ENCODE measurements at places on chromosomes 6 and 20.

DNA sequence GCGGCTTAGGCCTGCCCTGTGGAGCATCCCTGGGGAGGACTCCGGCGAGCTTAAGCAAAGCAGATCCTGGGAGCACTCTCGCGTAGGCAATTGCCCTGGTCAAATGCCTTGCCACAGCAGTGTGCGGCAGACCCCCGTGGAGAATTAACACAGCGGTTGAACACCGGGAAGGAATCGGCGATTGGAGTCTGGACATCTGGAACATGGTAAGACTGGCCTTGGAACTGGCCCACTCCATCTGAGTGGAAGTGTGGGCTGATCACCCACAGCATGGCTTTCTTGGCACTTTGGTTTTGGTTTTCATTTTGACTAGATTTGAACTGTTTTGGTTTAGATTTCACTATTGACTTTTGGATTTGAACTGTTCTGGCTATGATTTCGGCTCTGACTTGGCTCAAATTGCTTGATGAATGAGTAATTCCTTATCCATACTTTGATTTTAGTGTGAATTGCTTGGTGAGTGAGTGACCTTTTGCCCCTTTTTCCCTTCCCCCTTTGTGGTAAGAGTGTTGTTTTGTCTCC lies 300.7 kb downstream of the RNGTT start:
- DNase-seq, result no peak

- no peak for DNase-seq
Measured at GRCh38 chr6:54891536-54891935, 45.0 kb downstream of the FAM83B start.

DNA sequence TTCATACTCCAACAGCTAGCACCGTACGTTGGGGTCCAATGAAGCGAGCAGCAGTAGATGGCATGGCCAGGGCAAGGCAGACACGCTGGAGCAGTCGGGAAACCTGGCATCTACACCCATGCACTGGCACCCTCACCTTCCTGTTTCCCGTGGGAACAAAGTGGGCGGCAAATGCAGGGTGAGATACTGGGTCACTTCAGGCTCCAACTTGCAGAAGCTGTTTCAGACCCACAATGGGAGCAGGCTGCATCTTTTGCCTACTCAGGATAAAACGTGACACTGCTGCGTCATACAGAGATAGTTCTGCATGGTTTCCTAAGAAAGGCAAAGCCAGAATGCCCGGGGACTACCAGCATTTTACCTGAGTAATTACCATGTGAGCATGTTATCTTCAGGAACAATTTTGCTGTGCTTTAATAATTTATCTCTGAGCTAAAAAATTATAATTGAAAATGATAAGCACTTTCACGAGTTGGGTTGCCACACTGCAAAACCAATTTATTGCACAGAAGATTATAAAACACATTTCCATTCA lies 10.9 kb upstream of the CD93 start:
- DNase-seq, result no peak

DNA sequence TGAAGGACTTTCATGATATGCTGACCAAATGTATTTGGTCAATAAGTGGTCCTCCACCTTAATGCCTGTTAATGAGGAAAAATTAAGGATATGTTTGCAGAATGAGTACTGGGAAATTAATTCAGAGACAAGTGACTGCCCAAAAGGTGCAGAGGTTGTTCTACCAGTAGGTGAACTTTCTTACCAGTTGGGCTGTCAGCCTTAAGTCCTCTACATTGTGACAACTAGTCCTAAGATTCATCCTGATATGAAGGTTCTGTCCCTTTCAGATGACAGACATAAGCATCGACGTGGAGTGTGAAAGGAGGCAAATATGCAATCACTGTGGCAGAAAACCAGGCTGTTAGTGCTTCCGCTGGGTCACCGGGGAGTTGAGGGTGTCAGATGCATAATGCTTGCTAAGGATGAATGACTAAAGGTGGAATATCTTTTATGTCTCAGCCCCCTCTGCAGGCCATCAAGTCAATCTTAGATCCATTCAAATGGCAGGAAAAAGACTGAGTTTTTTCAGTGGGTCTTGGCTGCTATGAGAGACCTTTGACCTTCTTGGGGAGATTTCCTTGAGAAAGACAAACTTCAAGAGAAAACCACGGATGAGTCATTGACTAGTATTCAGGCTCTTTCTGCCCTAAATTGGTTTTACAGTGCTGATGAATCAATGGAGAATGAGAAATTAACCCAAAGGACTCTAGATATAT lies 226.0 kb downstream of the TPBG start:
- DNase-seq, result no peak

GRCh38 chr6:72757048-72757447 lies 135.2 kb downstream of the KCNQ5 start:
- no peak for DNase-seq

DNA sequence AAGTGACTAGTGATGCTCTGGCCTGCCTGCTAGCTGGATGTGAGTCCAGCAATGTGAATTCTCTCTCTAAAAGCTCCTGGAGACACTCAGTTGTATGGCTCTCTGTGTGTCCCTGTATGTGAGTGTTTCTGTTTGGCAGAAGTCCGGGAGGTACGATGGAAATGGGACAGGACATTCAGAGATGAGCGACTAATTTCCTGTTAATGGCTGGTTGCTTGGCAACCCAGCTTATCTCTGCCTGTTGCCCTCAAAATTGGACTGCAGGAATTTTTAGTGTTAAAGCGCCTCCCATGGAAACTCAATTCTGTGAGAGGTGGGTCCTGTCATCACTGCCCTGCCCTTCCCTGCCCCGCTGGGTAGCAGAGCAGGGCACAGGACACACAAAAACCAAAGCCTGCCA lies 136.8 kb upstream of the LRFN2 start:
- no peak for DNase-seq
